ENCODE measurements at places on chromosomes 5 and 9.

GRCh38 chr9:31541721-31542281 is 842.6 kb upstream of the ACO1 start:
- DNase-seq, result no peak

DNA sequence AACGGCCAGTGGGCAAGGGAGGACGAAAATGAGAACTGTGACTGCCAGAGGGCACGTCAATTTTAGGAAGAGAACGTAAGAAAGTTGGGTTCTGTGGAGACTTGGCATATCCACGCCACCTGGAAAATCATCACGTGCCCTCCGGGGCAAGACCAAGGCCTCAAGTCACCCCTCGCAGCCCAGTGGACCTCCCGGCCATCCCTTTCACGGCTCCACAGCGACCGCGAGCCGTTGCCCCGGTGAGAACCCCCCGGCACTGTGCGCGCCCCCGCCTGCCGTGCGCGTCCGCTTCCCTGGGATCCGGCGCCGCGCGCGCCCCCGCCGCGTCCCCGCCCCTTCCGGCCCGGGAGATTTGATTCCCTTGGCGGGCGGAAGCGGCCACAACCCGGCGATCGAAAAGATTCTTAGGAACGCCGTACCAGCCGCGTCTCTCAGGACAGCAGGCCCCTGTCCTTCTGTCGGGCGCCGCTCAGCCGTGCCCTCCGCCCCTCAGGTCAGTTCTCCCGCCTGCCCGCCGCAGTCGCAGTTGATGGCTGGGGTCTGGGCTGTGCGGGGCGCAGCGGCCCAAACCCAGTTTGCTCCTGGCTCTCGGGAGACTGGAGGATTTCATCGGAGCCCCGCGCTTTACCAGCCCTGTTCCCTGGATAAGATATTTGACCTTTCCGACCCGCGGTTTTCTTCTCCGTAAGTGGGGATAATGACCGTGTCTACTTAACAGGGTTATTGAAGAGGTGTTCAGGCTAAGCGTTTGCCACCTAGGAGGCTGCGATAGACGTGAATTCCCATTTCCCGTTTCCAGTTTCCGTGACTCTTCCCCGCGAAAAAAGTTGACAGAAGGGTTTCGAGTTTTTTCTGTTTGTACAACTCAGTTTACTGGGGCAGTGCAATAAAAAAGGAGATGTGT is at the start of gene MELK:
Gene MELK (plus strand): TSS at position 381 of the 904 bp plus-strand sequence. CDS start 8,787 bp downstream, outside the sequence.
- peak; percentile 92 for DNase-seq

DNA sequence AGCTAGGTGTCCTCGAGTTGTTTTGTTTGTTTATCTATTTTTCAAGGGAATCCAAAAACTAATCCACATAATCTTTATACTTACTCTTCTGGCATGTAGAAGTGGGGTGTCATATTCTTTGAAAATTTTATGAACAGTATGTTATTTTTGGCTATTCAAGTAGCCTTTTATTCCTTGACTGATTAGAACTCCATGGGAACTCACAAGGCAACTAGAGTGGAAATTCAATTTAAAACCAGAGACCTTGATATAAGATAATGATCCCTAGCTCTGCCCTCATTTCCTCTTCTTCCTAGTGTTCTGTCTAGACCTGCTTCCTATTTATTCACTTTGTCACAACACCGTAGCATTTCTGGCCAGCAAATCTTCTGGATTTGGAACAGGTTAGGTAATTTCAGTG is 1123.7 kb upstream of the C9orf72 start:
- no peak for DNase-seq

DNA sequence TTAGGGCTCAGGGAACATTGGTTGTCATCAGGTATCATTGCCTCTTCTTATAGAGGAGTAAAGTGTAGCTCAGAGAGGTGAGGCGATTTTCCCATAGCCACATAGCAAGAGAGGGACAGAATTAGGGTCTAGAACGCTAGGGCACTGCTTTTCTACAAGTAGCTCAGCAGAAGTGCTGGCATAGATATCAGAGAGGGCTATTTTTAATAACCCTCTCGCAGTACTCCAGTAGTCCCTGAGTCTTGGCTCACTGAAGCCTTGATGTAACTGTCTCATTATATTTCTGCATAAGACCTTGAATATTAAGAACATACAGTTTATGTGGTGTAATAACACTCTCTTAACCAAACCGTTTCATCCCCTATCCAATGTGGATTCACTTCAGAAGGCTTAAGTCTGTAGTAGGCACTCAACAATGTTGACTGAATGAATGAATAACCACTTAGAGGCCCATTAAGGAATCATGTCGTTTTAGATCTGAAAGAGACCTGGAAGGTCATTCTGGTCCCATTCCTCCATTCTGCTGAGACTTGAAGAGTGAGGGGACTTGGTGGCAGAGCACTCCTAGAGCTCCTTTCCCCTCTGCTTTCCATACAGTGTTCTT is 4.7 kb upstream of the FRMPD1 start:
- DNase-seq, result no peak

DNA sequence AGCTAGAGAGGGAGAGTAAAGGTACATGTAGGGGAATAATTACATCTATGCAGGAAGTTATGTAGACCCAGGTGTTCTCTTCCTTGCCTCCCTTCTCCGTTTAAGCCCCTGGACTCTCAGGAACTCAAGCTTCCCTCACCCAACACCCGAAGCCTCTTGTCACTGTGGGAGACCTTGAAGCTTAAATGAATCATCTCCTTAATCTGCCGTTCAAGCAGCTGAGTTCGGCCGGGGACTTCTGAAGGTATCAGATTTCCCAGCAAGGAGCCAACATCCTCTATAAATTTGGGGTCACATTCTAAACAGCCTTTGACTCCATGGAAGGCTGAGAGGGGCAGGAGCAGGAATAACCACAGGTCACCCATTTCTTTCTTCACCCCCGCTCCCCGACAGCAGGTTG is 412 bp downstream of the IZUMO3 start:
- DNase-seq, result peak; percentile 5

DNA sequence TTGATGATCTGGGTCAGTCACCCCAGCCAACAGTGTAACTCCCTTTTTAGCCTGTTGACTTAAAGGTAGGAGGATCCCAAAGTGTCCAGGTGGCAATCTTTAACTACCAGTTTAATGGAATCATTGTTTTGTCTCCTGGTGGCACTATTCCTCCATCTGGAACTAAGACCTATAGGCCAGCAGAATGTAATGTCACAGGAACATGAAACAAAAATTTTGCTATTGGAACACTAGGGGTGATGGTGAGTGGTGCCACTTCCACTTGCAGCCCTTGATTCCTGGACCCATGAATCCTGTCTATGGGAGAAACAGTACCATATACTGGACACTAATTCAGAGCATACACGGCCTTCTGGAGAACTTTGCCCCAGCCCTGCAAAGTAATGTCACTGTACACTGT is 219.5 kb upstream of the RASA1 start:
- no peak for DNase-seq

GRCh38 chr9:83220730-83221129 is 157.8 kb upstream of the RASEF start:
- DNase-seq, result no peak

- DNase-seq, result no peak
Observed at GRCh38 chr5:69509212-69509611, 16.6 kb downstream of the OCLN start.

GRCh38 chr5:93582677-93583438 is at the start of gene NR2F1:
NR2F1 (plus strand) TSS chr5:93583222; CDS start chr5:93585024, 1,802 bp downstream.
- peak; percentile 80 for DNase-seq

GRCh38 chr5:62412549-62413329 is at the start of gene IPO11:
IPO11 (plus strand) TSS chr5:62412763; CDS start chr5:62437280, 24,517 bp downstream.
- peak; percentile 98 for DNase-seq

- no peak for DNase-seq
Observed at GRCh38 chr9:108783326-108783725, 72.5 kb downstream of the ACTL7B start.

- no peak for DNase-seq
Observed at GRCh38 chr5:144201588-144201987, 30.9 kb downstream of the KCTD16 start.

DNA sequence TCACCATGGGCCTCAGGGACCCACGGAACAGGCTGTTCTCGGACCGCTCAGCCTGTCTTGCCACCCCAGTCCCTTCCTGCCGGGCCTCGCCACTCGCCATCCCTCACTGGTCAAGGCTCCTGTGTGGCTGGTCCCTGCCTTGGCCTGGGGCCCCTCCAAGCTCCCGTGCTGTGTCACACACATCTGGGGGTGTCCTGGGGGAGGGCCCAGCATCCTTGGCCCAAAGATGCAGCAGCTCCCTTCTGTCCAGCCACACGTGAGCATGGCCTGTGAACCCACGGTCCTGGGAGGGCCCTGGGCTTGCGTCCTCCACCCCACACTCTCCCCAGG is 425 bp upstream of the EGFL7 start:
- DNase-seq, result no peak

- no peak for DNase-seq
Observed at GRCh38 chr9:126342621-126343031, 16.0 kb downstream of the MVB12B start.

- peak; percentile 60 for DNase-seq
Observed at GRCh38 chr5:107670087-107670931, 428 bp downstream of the EFNA5 start.

DNA sequence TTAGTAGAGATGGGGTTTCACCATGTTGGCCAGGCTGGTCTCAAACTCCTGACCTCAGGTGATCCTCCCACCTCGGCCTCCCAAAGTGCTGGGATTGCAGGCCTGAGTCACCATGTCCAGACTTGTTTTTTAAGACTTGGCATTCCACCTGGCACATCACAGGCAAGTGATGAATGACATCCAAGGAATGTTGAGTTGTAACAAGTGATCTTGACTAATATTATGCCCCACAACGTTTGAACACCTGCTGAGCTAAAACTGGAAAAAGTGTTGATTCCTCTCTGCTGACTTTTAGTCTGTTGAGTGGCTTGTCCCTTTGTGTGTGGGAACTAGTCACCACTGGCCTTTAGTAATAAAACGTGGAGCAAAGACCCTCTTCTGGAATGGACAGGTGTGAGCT is 54.6 kb downstream of the SUB1 start:
- DNase-seq, result no peak

DNA sequence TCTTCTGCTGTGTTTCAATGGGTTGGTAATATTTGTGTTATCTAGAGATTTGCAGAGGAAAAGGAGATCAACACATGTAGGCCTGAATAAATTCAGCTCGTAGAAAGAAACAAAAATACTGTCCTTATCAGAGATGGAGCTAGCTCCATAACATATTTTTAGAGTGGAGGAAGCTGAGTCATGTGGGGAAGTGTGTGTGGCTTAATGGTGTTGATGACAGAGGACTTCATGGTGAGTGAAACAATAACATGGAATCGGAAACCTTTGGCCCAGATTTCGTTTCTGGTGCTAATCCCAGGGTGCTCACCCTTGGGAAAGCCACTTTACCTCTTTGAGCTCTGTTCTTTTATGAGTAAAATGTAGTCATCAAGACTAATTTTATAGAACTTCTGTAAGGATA is 825.0 kb downstream of the TLR4 start:
- DNase-seq, result no peak

DNA sequence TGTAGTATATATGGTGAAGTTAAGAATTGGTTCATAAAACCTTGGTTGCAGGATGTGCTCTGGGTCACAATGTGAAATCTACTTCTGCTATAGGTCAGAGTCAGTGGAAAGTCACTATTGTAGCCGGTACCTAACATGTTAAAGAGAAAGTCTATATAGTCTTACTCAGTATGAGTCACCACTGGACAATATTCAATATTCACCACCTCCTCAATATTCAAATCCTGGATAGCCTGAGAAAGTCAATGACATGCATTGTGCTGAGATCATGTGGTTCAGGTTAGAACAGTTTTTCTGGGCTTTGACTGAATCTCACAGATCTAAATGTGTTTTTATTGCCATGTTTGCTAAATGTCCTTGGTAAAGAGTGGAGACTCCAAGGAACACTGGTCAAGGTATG is 108.8 kb downstream of the HMHB1 start:
- DNase-seq, result no peak

DNA sequence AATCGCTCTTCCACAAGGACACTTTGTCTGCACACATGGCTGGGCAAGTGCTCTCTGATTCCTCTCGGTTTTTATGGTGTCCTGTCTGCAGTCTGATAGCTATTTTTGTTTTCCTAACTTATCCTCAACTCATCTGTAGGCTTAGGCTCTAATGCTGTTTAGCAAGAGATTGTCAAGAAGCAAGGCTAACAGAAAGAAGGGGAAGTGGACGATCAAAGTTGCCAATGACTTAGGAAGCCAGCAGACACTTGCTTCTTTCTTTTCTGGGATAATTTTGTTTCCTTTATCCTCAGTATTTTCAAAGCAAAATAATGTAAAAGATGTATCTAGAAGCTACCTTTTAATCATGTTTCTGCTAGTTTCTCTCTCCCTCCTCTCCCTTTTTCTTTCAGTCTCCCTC is 130.7 kb downstream of the PRKACG start:
- DNase-seq, result no peak

GRCh38 chr9:131739959-131740648 is at the start of gene RAPGEF1:
RAPGEF1 (minus strand) TSS chr9:131740076; CDS start chr9:131739830, 246 bp downstream.
- peak; percentile 86 for DNase-seq

GRCh38 chr5:34045996-34046395 is 3.0 kb upstream of the C1QTNF3 start:
- no peak for DNase-seq

- DNase-seq, result no peak
Observed at GRCh38 chr5:120609570-120609969, 145.5 kb downstream of the PRR16 start.

GRCh38 chr9:97850746-97851445 is 2.1 kb upstream of the FOXE1 start:
- no peak for DNase-seq

Measured in nephron progenitor cell (in vitro differentiated cells).